ENCODE measurements at places on chromosomes 5 and 9. TPM values are rescaled to one million over a fixed set of nuclear protein-coding genes. Genes with fewer than 3 reads are reported as not detected.

The CDC23 gene
- 32.4 TPM for total RNA-seq

The PCDH1 gene
- not detected for total RNA-seq

The PCDHB12 gene
- total RNA-seq = not detected

The BTNL9 gene
- not detected for total RNA-seq

The CYLC2 gene
- total RNA-seq = not detected

The ANKRD18A gene
- total RNA-seq = 8.3 TPM

The MLANA gene
- not detected for total RNA-seq

The FGF10 gene
- not detected for total RNA-seq

The MCTP1 gene
- total RNA-seq = not detected

The PCDHGB7 gene
- 0.07 TPM for total RNA-seq

The CARTPT gene
- total RNA-seq = not detected

The OR1J2 gene
- total RNA-seq = not detected

The ZBED3 gene
- 0.61 TPM for total RNA-seq

The TNC gene
- 1.2 TPM for total RNA-seq

The PCDHB10 gene
- not detected for total RNA-seq

The DELE1 gene
- total RNA-seq = 51.5 TPM

The DROSHA gene
- total RNA-seq = 66.1 TPM

The PCDHA2 gene
- not detected for total RNA-seq

The LCN1 gene
- not detected for total RNA-seq

The ANKRD34B gene
- total RNA-seq = not detected

The IL4 gene
- 6.4 TPM for total RNA-seq

The SLC46A2 gene
- total RNA-seq = not detected

The PCDHGB5 gene
- 0.12 TPM for total RNA-seq

The STPG3 gene
- total RNA-seq = not detected

The RMRP gene
- 10,694 TPM for total RNA-seq

The SLC6A18 gene
- not detected for total RNA-seq

The TLX3 gene
- total RNA-seq = not detected

The MARCOL gene
- not detected for total RNA-seq

The CD274 gene
- 32.4 TPM for total RNA-seq

The IRGM gene
- total RNA-seq = 0.88 TPM

The BAAT gene
- not detected for total RNA-seq

The ZNF366 gene
- total RNA-seq = not detected

The SOX30 gene
- total RNA-seq = 0.93 TPM

The CDH9 gene
- total RNA-seq = not detected

The PCDHAC2 gene
- total RNA-seq = not detected

The IFNA2 gene
- total RNA-seq = not detected

The FOXD1 gene
- 0.38 TPM for total RNA-seq

The PCDHGA10 gene
- total RNA-seq = 0.10 TPM

The TLR4 gene
- not detected for total RNA-seq

All from activated CD4-positive, alpha-beta memory T cell treated with anti-CD3 and anti-CD28 coated beads for 36 hours (primary cell).